ENCODE measurements at places on chromosomes 4 and X.

DNA sequence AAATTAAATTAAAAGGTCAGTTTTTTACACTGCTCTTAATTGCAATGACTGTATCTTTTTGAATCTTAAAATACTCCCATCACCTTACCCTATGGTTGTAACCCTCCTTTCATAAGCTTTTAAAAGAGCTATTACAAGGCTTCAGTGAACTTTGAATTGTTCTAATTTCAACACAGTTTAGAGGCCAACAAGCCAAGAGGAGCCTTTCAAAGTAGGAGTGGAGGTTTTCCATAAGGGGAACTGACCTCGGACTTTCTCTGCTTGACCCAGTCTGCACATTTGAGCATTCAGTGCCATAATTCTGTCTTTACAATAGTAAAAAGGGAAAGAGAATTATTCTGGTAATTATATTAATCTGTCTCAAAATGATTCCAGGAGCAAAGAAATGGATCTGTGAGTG is 98.9 kb downstream of the PARM1 start:
- no peak for DNase-seq

GRCh38 chrX:25976683-25977310 is 161.3 kb upstream of the MAGEB18 start:
- no peak for DNase-seq

- DNase-seq, result no peak
These were observed 59.5 kb downstream of the NSG1 start for GRCh38 chr4:4446434-4446833.

DNA sequence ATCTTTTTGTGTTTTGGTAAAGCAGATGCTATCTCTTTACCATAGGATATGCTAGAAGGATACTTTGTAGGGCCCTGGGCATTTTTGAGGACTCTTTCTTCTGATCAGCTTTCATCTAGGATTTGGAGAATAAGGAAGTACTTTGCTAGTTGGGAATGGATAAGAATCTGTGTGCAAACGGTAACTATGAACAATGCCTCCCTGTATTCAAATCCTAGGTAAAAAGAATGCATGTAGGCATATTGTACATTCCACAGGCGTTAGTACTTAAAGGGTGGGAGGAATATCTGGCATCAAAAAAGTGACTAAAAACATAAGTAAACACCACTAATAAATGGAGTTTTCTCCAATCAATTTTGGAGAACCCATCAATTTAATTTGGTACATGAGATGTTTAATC is 59.7 kb downstream of the SH3BGRL start:
- DNase-seq, result no peak

- no peak for DNase-seq
These were observed 26.8 kb upstream of the BCORL1 start for GRCh38 chrX:129955682-129956081.

GRCh38 chr4:38193236-38193863 is 233.2 kb downstream of the PTTG2 start:
- DNase-seq, result no peak

GRCh38 chrX:75076429-75076828 is 79.7 kb downstream of the ABCB7 start:
- no peak for DNase-seq

GRCh38 chr4:85548841-85549240 is 73.9 kb downstream of the ARHGAP24 start:
- DNase-seq, result no peak

- no peak for DNase-seq
These were observed 54.1 kb downstream of the C4orf51 start for GRCh38 chr4:145734031-145734430.

- DNase-seq, result no peak
These were observed 90.8 kb upstream of the OTUD4 start for GRCh38 chr4:145271194-145271593.

GRCh38 chr4:55173580-55173979 is 48.2 kb upstream of the KDR start:
- DNase-seq, result no peak

DNA sequence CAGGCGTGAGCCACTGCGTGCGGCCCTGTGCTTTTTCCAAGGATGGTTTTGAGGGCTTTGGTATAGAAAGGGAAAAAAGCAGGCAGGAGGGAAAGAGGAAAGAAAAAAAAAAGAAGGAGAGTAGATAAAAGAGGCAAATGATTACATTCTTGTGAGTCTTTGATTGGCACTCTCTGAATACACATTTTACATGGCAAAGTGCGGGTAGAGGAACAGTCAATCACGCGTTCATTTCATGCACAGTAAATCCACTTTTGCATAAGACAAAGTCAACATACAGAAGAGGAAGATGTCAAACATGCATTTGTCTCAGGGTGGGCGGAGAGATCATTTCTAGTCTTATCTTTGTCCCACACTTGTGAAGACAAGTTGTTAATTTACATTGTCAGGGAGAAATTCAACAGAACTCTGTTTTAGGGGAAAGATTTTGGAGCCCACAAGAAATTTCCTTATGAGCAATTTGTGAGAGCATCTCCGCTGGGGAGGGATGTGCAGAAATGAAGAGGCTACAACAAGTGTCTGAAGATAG is 183.2 kb downstream of the DHRSX start:
- DNase-seq, result no peak

- DNase-seq, result peak; percentile 56
These were observed 53.2 kb upstream of the ABCG2 start for GRCh38 chr4:88211473-88212252.

DNA sequence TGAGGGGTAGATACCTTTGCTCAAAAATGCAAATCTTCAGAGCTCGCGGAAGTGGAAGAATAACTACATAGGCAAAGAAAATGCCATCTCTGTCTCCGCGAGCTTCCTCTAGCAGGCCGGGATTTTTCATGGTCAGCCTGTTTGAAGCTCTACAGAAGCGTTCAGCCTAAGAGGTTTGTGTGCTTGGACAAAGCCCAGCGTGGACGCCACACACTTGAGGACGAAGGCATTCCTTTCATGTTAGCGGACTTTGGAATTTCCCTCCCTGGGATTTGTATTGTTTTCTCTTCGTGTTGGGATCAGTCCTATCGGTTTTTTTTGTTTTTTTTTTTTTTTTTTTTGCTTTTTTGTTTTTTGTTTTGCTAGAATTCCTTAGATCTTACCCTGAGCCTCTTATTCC is 53.7 kb downstream of the SMIM31 start:
- DNase-seq, result no peak

- no peak for DNase-seq
These were observed 29.0 kb downstream of the CLOCK start for GRCh38 chr4:55517526-55518229.

DNA sequence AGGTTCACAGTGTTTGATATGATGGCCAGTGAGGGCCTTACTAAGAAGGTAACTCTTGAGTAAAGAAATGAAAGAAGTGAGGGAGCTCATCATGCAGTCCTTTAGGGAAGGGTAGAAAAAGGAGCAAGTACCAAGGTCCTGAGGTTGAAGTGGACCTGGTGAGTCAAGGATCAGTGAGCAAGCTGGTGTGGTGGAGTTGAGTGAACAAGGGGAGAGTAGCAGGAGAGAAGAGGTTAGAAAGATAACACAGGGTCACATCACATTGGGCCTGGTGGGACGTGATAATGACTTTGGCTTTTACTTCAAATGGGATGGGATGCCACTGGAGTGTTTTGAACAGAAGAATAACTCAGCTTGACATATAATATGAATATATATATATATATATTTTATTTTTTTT is 44.7 kb downstream of the OSTC start:
- DNase-seq, result no peak

DNA sequence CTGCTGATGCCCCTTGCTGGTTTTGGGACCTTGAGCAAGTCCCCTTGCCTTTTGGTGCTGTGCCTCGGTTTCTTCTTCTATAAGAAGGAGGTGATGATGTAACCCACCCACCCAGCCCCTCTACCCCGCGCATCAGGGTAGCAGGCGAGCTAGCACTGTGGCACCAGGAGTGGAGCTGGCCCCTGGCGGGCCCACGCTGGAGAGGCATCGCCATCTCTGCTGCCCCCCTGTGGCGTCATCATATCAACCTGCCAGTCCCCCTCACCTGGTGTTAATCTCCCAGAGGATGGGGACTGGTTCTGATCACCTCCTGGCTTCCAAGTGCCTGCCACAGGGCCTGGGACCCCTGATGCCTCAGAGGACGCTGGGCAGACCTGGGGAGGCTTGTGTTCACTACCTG is 6.3 kb upstream of the SORCS2 start:
- no peak for DNase-seq

DNA sequence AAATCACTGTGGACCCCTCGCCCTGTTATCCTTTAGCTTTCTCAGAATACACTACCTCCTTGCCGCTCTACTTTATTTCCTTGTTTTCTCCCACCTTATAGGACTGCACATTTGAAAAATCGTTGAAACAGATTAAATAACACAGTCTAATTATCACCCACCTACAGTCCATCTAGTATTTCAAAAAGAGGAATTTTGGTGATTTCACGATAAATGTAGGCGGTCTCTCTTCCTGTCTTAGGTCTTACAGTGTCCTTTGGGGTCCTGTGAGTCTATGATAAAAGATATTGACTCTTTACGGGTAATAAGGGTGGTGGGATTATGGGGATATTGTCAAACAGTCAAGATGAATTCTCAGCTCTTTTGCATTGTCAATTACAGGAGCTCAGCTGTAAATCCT is 2.4 kb upstream of the TBL1X start:
- no peak for DNase-seq

GRCh38 chrX:125654501-125654900 is 334.8 kb downstream of the TEX13C start:
- no peak for DNase-seq

- DNase-seq, result no peak
These were observed 25.7 kb upstream of the PCDH19 start for GRCh38 chrX:100435726-100436125.

DNA sequence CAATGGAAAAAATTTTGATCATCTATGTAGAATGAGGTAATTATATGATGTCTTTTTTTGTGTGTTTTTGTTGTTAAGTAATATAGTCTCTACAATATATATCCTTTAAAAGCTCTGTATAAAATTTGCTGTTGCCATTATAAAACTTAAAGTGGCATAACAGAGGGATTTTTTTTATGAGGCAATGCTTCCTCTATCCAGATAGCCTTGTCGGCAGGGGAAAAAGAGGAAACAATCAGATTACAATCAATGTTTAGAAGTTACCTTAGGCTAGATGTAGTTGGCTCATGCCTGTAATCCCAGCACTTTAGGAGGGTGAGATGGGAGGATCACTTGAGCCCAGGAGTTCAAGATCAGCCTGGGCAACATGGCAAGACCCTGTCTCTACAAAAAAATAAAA is 86.8 kb downstream of the DIAPH2 start:
- DNase-seq, result no peak

- no peak for DNase-seq
These were observed 114.8 kb upstream of the ADRA2C start for GRCh38 chr4:3651267-3651845.

- no peak for DNase-seq
These were observed 16.6 kb upstream of the UBA6 start for GRCh38 chr4:67717586-67717985.

- no peak for DNase-seq
These were observed 14.7 kb upstream of the DCHS2 start for GRCh38 chr4:154506253-154506652.

- DNase-seq, result no peak
These were observed 32.9 kb downstream of the KIF4A start for GRCh38 chrX:70322784-70323183.

- DNase-seq, result no peak
These were observed 264.6 kb upstream of the FMR1 start for GRCh38 chrX:147646949-147647723.

GRCh38 chr4:95023110-95023509 is 265.4 kb downstream of the BMPR1B start:
- DNase-seq, result no peak

- DNase-seq, result no peak
These were observed 136.6 kb upstream of the SH3RF1 start for GRCh38 chr4:169407217-169407845.

- DNase-seq, result no peak
These were observed 87.0 kb downstream of the COL25A1 start for GRCh38 chr4:109215506-109215905.

DNA sequence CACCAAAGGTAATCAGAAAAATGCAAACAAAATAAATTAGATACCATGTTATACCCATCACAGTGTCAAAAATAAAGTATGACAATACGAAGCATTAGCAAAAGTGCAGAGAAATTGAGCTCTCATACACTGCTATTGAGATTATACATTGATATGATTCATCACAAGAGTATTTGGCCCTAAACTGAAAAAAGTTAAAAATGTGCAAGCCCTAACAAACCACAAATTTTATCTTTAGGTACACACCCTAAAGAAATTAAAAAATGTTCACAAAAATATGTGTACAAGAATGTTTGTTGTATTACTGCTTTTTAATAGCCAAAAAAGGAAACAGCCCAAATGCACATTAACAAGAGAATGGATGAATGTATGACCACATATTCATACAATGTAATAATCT is 137.9 kb upstream of the MAGEA10 start:
- DNase-seq, result no peak

DNA sequence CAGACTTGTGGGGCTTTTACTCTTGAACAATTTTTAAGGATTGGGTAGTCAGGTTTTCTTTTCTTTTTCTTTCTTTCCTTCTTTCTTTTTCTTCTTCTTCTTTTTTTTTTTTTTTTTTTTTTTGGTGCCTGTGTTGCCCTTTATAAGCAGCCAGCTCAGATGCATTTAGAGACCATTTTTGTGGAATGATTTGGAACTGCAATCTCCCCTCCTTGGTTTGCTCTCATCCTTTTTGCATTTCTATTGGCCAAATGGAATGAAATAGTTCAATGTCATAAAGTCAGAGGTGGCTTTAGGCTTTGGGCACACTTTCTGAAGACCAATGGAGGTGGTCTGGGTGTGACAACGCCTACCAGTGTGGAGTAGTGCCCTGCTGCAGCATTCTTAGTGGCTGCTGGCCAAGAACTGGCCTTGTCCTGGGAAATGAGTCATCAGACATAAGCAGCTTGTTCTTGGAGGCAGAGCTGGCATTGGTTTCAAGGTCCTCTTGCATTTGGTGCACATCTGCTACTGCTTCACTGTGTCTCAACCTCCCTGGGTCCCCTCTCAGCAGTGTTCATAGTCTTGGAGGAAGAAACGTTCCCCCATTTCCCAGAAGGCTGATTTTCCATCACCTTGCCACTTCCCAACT is 84.5 kb downstream of the CT47B1 start:
- DNase-seq, result no peak

DNA sequence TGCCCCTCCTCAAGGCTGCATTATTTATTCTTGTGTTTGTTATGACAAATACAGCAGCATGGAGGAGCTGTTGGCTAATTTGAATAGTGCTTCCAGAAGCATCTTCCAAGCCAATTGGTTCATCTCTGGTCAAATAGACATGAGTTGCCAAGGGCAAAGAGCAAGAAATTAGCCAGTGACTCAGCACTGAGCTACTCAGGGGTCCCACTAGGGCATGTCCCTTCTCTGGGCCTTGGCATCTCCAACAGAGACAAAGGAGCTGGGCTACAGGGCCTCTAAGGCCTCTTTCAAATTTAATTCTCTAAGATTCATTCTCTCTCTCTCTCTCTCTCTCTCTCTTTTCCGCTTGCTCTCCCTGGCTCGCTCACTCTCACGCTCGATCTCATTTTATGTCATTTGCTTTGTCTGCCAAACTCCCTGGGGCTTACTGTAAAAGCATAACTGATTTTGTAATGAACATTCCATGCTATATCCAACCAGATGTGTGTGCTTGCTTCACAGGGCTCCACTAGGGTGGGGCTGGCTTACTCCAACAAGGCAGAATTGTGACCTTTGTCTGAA is 86.7 kb upstream of the MAGEA4 start:
- DNase-seq, result no peak
